ENCODE measurements at places on chromosomes 16 and 17.

GRCh38 chr16:78142788-78143187 is 43.3 kb downstream of the WWOX start:
- DNase-seq, result peak; percentile 62

DNA sequence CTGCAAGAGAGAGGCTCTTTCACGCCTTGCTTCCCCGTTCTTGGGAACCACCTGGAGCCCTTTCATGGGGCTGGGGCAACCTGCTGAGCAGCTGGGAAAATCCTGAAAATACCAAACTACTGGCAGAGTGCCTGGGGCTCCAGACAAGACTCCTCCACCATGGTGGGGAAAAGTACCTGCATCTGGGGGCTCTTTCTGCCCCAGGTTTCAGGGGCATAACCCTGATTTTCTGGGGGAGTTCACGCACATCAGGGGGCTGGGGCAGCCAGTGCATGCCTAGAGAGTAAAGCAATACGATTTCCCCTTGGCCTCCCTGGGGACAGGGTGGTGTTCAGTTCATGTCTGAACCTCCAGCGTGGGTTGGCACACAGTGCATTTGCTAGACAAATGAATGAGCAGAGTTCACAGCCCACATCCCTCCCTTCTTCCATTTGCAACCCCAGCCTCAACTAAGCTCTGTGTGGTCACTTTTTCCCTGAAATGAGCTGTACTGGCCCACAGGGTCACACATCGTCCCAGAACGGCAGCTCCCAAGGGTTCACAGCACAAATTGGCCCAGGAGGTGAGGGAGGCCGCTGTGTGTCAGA is 5.2 kb upstream of the CDC42EP4 start:
- no peak for DNase-seq

- no peak for DNase-seq
These were observed 30.0 kb downstream of the AXIN2 start for GRCh38 chr17:65531256-65532100.

- no peak for DNase-seq
These were observed 26.4 kb downstream of the CASKIN2 start for GRCh38 chr17:75488693-75489510.

GRCh38 chr17:74442670-74443515 is 11.0 kb downstream of the GPRC5C start:
- no peak for DNase-seq

GRCh38 chr16:720990-721764 is at the start of gene ANTKMT:
ANTKMT (plus strand) TSS chr16:721146; CDS start chr16:721275, 129 bp downstream.
- peak; percentile 70 for DNase-seq

DNA sequence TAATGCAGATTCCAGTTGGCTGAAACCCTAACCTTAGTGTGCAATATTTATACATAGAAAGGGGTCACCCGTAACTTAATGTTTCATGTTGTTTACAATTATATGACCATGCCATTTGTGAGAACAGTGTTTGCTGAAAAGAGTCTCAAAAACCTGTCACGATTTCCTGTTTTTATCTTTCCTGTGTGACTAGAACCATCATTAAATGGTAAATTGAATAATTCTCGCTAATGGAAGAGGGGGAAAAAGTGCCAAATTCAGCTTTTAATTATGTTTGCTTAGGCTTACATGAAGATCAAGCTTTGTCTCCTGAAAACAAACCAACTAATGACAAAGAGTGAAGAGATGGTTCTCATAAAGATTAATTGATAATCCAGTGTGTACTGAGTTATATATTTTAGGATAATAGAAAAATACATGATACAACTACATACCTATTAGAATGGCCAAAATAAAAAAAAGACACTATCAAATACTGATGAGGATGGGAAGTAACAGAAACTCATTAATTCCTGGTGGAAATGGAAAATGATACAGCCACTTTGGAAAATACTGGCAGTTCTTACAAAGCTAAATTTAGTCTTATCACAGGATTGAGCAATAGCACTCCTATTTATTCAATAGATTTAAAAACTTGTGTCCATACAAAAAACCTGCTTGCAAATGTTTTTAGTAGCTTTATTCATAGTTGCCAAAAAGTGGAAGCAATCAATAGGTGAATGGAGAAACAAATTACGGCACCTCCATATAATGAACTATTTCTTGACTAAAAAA is 141.7 kb downstream of the CDK5R1 start:
- peak; percentile 50 for DNase-seq

DNA sequence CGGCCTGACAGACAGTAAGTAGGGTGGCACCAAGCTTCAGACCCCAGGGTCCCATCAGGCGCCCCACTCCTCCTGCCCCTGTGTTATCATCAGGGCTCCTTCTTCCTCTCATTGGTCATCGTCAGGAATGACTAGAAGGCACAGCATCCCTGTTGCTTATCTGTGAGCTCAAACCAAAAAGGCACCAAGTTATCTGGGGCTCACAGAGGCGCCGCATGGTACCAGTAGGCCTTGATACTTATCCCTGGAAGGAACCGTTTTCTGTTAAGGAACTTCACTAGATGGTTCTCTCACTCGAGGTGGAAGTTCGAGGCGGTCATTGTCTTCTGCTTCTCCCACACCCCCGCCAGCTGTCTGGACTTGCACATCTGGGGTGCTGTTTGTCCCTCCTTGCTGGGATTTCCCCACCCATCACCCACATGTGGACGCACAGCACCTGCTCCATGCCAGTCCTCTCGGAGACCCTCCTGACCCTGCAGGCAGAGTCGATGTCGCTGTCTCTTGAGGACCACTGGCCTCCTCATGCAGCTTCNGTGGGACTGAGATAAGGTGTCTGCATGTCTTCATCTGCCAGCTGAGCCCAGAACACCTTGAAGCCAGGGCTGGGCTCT is 52.1 kb downstream of the METRNL start:
- no peak for DNase-seq

GRCh38 chr16:78591682-78592103 is 492.2 kb downstream of the WWOX start:
- DNase-seq, result no peak

- peak; percentile 69 for DNase-seq
These were observed 418.0 kb upstream of the PSMD7 start for GRCh38 chr16:73878611-73879010.

DNA sequence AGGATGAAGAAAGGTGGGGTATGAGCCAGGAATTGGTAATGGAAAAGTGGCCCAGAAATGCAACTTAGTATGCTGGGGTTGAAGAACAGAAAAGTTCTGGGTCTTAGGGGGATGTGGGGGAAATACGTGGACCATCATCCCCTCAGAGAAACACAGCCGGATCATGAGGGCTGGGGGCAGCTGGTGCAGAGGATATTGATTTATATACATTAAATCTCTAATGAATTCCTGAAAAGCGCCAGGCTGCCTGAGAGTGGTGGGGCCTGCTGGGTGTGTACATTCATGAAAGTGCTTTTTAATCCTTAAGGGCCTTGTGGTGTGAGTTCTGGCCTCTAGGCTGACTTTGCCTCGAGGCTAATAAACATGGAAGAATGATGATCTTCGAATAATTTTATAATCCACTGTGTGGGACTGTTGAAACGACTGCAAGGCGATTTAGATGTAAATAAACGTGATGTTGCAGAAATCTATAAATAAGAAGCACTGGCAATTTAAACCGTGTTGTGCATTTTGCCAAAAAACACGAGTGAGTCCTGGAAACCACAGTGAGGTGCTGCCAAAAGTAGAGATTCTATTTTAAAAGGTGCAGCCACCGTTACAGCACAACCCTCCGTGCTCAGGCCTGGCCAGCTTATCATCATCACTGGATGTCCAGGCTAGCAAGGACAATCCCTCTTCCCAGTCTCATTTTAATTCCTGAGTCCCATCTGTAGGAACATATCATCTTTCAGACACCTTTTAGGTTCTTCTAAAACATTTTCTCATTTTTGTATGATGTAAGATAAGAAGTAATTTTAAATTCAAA is 32.1 kb downstream of the PRKAR1A start:
- DNase-seq, result no peak

DNA sequence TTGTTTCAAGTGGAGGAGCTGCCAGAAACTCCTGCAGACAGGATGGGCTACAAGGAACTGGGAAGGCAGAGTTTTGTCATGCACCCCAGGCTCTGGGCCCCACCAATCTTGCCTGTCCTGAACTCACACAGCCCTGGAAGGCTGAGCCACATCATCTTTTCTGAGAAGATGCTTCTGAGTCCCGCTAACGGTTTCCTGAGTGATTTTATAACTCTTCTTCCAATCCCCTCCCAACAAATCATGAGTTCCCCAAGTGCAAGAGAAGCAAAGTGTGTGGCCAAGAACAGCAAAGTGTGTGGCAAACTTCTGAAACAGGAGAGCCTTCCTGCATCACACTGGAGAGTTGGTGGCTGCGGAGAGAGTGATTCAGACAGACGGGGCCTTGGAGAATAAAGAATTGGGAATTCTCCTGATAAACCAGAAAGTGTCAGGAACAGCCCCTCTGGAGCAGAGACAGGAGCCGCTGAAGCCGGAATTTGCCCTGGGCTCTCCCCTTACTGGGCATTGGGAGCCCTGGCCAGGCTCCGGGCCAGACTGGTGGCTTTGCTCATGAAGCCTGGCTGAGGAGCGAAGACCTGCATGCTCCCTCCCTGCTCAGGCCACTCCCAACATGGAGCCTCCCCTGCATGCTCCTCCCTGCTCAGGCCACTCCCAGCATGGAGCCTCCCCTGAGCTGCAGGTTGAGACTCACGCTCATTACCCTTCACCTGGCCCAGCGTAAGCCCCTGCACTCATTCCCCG is 47.2 kb downstream of the PITPNM3 start:
- no peak for DNase-seq

GRCh38 chr16:27337024-27337423 is 23.2 kb downstream of the IL4R start:
- no peak for DNase-seq

DNA sequence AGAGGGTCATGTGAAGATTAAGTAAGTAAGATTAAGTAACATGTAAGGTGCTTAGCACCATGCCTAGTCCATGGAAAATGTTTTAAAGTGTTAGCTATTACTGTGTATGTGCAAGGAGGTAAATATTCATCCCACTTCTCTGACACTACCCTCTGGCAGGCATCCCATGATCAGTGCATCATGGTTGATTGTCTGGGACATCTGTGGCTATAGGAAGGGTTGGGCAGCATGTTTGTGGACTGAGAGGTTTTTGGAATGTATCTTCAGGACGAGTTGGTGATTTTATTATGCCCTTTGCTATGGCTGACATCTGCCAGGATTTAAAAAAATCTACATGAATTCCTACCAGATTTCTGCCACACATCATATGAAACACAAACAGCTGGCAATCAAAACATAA is 6.5 kb upstream of the TAOK1 start:
- DNase-seq, result no peak
